ENCODE measurements at places on chromosomes 6 and 20.

GRCh38 chr6:110655821-110656220 lies 159.4 kb downstream of the CDK19 start:
- DNase-seq: no peak

- DNase-seq: no peak
These were observed 174.5 kb downstream of the CD83 start for GRCh38 chr6:14292119-14292518.

- no peak for DNase-seq
These were observed 174.5 kb downstream of the WDR27 start for GRCh38 chr6:169527306-169527705.

DNA sequence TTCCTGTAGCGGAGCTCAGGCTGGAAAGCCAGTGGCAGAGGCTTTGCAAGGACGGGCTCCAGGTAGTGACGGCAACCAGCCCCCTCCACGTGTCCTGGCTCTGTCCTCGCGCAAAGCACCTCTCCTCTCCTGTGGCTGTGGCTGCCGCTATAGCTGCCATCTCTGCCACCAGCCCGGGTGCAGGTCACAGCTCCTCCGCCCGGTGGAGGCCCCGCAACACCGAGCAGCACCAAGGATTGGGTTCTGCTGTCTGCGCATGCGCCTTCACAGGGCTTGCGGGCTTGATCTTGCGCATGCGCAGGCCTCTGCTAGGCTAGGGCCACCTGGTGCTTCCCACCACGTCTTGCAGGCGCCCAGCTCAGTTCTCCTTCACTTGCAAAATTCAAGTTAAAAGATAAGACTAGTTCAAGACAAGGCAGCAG lies 625.4 kb downstream of the QKI start:
- no peak for DNase-seq

DNA sequence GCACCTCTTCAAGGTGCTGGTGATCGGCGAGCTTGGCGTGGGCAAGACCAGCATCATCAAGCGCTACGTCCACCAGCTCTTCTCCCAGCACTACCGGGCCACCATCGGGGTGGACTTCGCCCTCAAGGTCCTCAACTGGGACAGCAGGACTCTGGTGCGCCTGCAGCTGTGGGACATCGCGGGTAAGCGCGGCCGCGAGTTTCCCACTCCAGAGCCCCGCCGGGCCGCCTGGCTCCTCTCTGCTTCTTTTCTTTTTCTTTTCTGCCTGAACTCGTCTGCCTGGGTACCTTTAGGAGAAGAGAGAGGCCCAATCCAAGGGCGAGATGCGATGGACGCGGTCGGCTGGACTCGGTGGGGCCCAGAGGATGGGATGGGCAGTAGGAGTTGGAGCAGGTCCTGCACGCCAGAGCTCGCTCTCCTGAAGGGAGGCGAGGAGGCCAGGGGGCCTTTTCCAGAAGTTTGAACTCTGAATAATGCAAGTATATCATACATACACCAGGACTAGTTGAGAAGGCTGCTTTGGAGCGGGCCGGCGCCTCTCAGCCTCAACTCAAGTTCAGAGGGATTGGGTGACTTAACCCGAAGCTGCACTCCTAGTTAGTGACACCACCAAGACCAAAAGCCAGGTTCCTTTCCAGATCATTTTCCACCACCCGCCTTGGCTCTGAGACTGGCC lies 445 bp downstream of the RAB32 start:
- DNase-seq: no peak
